ENCODE measurements at places on chromosomes 7 and 10.

DNA sequence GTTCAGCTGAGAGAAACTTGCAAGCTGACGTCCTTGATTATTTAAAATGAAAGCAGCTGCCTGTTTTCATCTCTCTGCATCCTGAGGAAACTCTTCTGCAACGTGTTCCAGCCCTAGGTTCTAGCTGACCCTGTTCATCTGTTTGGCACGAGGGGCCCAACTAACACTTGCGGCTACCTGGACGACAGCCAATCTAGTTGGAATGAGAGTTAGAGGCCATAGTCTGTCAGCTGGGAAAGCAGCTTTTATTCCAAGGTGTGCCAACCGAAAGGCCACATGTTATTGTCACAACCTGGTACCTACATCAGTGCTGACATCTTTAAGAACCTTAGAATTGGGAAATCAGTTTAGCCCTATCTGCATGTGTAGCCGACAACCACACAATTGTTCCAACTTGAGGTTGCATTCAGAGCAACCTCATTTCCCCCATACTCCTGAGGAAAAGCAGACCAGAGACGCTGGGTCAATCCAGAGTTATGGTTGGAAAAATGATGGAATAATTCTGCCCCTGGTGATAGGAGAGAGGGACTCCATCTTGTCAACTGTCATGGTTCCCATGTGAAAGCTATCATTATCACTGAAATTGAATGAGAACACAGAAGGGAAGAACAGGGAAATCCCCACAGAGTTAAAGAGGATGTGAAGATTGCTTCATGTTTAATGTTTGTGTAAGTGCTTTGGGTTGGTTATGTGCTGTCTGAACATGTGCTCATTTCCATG lies 121.6 kb downstream of the EGFR start:
- no peak for DNase-seq

- DNase-seq = no peak
These were observed 1.1 kb downstream of the GPRIN2 start for GRCh38 chr10:46555366-46555712.

- DNase-seq = no peak
These were observed 115.2 kb downstream of the SORBS1 start for GRCh38 chr10:95445837-95446486.

DNA sequence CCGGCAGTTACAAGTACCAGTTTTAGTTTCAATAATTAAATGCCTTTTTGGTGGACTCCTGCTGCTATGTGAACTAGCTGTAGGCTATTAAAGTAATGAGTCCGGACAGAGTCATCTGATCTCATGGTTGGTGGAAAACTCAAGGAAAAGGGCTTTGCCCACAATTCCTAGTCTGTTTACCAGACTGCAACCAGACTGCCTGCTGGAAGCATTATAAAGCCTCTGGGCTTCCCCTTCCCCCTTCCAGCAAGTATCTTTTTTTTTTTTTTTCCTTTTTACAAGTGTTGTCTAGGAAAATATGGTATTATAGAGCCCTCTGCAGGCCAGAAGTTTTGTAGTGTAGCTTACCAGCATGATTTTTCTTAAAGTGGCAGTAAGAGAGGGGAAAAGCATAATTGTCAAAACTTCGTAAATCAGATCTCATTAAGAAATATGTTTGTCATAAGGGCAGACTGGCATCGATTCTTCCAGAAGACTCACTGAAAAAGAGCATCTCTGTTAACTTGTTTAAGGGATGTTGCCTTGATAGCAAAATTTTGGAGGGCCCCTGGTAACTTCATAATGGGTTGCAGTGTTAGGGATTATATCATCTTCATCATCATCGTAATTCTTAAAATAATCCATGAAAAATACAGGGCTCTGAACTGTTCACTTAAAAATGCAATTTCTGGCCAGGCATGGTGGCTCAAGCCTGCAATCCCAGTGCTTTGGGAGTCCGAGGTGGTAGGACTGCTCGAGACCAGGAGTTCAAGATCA lies 181.3 kb downstream of the TAX1BP1 start:
- DNase-seq = no peak

GRCh38 chr7:66524738-66525137 lies 103.9 kb upstream of the KCTD7 start:
- DNase-seq = no peak

DNA sequence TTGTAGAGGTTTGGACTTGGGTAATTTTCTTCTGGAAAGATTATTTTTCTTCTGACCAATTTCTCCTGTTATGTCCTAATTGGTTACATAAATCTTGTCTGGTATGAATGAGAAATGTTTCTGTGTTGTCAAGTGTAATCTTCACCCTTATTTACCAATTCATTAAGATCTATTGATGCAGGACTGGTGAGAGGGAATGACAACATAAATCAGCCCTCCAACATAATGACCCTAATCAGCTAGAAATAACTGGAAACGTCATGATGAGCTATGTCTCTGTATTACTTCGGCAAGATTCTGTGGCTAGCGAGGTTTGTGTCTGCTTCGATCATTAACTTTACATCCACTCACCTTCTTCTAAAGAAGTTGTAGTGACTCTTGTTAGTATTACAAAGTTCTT lies 3.5 kb downstream of the FOXP2 start:
- no peak for DNase-seq

GRCh38 chr7:140562926-140563481 lies 77.6 kb downstream of the DENND2A start:
- no peak for DNase-seq

DNA sequence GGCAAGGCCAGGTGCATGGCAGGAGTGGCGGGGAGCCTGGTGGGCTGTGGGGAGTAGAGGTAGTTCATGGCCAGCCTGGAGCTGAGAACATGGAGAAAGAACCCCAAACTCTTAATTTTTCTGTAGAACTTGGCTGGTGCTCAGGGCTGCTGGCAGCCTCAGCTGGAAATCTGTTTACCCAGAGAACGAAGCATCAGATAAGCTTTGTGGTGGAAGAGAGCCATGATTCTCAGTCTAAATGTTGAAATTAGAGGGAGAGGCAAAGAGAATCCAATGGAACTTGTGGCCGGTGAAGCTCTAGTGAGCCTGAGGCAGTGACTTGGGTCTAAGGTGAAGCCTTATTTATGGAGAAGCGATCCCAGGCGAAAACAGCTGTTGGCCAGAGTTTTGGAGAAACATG lies 126.4 kb downstream of the CCDC3 start:
- no peak for DNase-seq

- no peak for DNase-seq
These were observed 6.5 kb downstream of the DOCK4 start for GRCh38 chr7:112199672-112200071.

DNA sequence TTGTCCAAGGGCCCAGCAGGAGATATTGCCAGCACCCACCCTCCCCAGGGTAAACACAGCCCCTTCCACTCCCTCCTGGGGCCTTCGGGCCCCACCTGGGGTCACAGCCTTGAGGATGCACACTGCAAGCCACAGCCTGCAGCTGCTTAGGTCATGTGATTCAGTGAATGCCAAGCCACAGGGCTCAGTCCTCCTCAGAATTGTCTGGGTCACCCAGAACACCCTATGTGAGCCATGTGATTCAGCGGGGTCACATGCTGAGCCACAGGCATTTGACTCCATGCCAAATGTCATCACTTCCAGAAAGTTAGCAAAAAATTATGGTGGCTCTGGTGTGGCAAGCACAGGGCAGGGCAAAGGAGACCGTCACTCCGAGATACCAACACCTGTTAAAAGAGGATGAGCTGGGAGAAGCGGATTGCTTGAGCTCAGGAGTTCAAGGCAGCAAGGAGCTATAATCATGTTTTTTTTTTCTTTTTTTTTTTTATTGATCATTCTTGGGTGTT lies 17.2 kb upstream of the PSAP start:
- DNase-seq = no peak

GRCh38 chr7:55588976-55589604 lies 16.8 kb upstream of the VOPP1 start:
- DNase-seq = no peak

DNA sequence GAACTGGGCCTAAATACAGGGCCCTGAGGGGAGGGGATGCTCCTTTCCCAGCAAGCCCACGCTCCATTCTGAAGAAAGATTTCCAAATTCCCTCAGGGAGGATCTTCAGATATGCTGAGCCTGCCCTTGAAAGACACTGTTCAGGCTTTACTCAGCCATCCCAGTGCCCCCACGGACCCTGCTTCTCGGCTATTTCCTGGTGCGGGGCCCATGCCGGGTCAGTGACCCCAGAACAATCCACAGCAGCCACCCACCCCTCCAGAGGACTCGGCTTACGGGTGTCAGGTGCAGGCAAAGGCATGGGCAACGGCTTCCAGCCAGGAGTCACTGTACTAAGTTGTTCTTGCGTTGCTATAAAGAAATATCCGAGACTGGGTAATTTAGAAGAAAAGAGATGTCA lies 137.1 kb downstream of the OAT start:
- DNase-seq = no peak

GRCh38 chr10:25725917-25726716 lies 207.9 kb upstream of the MYO3A start:
- no peak for DNase-seq

DNA sequence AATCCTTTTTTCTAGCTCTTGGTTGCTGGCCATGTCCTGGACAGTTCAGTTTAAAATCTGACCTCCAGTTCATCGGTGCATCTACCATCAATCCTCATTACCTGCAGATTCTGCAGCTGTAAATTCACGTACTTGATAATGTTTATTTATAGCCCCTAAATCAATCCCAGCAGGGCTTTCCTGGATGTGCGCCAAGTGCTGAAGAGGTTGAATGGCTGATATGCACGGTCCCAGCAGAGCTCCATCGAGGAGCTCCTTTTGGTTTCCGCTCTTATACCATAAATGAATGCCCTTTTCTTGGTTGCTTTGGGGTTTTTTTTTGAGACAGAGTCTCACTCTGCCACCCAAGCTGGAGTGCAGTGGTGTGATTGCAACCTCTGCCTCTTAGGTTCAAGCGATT lies 91.2 kb upstream of the CCZ1B start:
- no peak for DNase-seq

GRCh38 chr10:74968667-74969061 lies 142.3 kb downstream of the KAT6B start:
- no peak for DNase-seq

GRCh38 chr10:102001435-102002068 lies 54.4 kb downstream of the ARMH3 start:
- no peak for DNase-seq

DNA sequence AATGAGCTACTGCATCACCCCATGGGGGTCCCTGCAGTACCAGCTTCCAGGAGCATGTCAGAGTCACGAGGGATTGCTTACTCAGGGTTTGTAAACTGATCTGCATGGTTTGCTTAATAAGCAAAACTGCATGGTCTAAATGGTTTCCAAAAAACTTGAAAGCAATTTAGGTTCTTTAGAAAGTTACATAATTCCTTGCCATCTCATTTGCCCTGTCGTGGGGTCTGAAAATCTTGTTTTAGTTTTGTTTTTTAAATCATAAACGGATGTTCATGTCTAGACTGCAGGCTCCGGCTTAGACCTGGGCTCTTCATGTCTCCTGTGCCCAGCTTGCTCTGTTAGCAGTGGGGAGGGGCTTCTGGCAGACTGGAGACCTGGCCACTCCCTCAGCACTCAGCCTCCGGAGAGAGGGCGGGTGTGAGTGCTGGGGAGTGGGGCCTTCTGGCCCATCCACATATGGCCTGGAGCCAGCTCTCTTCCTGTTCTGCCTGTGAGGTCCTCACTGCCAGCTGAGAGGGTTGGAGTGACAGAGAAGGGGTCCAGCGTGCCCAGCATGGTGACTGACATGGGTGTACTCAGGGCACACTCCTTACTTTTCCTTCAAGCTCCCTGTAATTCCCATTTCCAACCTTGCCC lies 17.5 kb downstream of the PRF1 start:
- no peak for DNase-seq

DNA sequence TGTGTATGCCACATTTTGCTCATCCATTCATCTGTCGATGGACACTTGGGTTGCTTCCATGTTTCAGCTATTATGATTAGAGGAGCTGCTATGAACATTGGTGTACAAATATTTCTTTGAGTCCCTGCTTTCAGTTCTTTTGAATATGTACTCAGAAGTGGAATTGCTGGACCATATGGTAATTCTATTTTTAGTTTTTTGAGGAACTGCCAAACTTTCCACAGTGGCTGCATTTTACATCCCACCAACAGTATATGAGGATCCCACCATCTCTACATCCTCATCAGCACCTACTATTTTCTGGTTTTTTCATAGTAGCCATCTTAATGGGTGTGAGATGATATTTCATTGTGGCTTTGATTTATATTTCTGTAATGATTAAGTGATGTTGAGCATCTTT lies 44.7 kb upstream of the ZMIZ2 start:
- DNase-seq = no peak

DNA sequence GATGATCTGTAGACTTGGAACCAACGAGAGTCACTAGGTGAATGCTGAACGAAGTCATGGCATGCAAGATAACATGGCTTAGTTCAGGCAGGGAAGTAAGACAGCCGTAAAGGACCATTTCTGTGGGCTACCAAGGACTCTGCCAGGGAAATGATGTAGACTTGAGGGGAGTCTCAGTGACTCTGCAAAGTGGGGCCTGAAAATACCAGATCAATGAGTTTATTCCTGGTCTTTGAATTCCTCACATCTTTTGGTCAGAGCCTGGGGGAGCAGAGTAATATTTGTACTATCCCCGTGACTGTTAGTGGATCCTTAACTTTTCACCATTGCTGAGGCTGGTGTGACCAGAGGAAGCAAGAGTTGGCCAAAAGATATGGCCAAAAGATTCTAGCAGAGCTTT lies 60.7 kb upstream of the INHBA start:
- DNase-seq = no peak

DNA sequence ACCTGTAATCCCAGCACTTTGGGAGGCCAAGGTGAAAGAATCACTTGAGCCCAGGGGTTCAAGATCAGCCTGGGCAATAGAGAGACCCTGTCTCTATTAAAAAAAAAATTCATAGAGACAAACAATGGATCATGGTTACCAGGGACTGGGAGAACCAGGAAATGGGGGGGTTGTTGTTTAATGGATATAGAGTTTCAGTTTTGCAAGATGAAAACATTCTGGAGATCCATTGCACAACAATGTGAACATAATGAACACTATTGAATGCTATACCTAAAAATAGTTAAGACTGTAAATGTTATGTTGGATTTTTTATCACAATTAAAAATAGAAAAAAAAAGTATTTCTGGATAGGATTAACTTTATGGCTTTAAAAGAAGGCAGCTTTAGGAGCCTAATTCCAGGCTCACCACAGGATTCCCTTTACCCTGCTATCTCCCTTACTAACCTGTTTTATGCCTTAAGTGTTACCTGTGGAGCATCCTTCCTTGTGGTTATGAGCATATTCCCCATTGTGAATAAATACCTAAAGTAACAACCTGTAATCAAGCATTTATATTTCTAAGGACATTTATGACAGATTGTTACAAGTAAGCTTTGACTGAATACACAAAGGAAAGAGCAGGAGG lies 45.1 kb upstream of the SGCE start:
- DNase-seq = no peak

GRCh38 chr10:87887146-87887545 lies 23.7 kb downstream of the PTEN start:
- DNase-seq = no peak
